ENCODE measurements at places on chromosomes 7 and 10.

DNA sequence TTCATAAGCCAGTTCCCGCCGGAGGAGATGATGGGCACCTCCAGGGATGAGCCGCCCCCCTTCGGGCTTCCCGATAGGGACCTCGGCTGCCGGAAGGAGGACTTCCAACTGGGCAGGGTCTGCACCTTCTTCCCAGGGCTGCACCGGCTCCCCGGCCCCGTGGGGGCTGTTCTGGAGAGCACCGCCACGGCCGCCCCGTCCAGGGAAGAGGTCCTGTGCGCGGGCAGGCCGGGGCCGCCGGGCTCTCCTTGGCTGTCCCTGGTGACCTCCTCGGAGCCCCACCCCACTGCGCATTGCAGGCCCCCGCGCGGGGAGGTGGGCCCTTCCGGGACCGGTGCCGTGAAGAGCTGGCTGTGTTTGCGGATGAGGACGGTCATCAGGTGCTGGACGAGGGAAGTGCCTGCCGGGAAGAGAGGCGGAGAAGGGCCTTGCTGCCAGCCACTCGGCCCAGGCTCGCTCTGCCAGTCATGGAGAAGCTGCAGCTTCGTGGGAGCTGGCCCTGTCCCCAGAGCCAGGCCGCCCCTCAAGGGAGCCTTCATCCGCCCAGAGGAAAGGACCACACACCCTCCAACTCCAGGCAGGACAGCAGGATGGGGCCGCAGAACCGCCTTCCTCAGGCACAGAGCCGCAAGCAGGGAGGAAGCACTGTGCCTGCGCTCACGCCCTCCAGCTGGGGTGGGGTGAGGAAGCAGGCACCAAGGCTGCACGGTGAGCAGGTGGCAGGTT is 144.4 kb downstream of the MAPK8 start:
- no peak for DNase-seq

GRCh38 chr10:11698691-11699549 is 43.3 kb upstream of the ECHDC3 start:
- DNase-seq, result no peak

GRCh38 chr7:94183289-94183749 is 179.2 kb upstream of the BET1 start:
- DNase-seq, result no peak

GRCh38 chr7:105643384-105643783 is 62.1 kb upstream of the EFCAB10 start:
- DNase-seq, result no peak

- DNase-seq, result no peak
Observed at GRCh38 chr10:34861293-34862021, 46.4 kb upstream of the PARD3 start.

- DNase-seq, result no peak
Observed at GRCh38 chr7:35261476-35262285, 7.8 kb upstream of the TBX20 start.

DNA sequence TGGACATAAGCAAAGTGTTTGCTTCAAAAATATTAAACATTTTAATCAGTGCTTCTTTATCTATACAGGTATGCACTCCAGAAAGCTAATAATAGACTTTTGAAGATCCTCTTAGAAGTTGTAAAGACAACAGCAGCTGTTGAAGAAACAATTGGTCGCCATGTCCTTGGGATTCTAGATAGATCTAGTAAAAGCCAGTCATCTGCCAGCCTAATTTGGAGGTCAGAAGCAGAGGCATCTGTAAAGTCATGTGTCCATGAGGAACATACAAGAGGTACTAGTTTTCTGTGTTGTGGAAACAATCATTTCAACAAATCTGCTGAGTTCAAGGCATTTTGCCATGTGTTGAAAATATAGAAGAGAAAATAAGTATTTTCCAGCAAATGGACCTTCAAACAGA is 89.3 kb downstream of the CYP51A1 start:
- DNase-seq, result no peak

- no peak for DNase-seq
Observed at GRCh38 chr7:102253973-102254370, 32.7 kb upstream of the SH2B2 start.

GRCh38 chr10:12594448-12594944 is 245.1 kb downstream of the CAMK1D start:
- DNase-seq, result no peak

- DNase-seq, result no peak
Observed at GRCh38 chr7:25235471-25235870, 7.2 kb upstream of the NPVF start.

- no peak for DNase-seq
Observed at GRCh38 chr7:41886262-41886900, 183.5 kb upstream of the INHBA start.

- no peak for DNase-seq
Observed at GRCh38 chr10:31708046-31708445, 220.6 kb downstream of the ARHGAP12 start.

GRCh38 chr7:105766421-105767073 is 109.9 kb downstream of the ATXN7L1 start:
- DNase-seq, result no peak

- DNase-seq, result no peak
Observed at GRCh38 chr7:103989785-103990767, 618 bp upstream of the RELN start.

DNA sequence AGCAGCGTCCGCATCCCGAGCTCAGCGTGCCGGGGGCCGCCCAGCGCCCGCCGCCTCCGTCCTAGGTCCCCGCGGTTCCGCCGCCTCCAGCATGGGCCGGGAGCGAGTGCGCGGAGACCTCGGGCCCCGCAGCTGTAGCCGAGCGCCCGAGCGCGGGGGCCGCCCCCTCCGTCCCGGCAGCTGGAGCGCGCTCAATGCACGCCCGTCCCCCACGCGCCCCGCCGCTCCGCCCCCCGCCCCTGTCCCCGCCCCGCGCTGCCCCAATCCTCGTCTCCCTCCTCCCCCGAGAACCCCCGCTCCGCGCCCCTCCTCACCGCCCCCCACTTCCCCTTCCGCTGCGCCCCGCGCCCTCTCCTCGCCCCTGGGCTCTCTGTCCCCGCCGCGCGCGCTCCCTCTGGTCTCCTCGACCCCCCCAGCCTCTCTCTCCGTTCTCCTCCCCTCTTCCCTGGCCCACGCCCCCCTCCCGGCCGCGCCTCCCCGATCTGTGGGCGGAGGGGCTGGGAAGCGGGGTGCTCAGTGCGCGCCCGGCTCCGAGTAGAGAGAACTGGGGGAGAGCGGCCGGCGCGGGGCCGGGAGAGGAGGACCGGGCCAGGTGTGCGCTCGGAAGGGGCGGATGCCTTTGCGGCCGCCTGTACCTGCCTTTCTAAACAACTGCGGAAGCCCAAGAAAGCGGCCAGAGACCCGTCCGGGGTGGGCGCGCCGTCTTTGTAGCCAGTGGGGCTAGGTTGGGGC is at the start of gene VIPR2:
Gene VIPR2 (minus strand): TSS at position 110 of the 732 bp plus-strand sequence. CDS start 96 bp downstream, at position 14.
- no peak for DNase-seq

DNA sequence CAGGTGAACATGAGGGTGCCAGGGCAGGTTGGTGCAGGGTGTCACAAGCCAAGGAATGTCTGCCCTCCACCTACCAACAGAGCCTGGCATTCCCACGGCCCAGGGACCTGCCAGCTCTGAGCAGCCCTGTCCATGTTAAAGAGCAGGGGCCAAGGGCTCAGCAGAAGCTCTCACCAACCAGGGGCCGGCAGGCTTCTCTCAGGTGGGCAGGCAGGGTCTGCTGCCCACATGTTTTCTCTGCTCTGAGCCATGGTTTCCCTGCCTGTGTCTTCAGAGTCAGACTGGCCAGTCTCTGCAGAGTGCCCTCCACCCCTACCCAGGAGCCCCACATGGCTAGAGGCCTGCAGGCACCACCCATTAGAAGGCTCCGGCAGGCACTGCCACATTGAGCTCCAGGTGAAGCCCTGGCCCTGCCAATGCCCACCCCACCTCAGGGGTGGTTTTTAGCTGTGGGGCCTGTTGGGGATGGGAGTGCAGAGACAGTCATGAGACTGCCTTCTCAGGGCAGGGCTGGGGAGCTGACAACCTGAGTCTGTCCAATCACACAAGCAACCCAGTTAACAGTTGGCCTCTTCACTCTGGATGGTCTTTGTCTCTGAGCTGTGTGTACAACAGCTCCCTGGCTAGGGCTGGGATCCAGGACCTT is 135.9 kb downstream of the ARHGAP22 start:
- DNase-seq, result no peak

GRCh38 chr7:7105800-7106582 is 76.4 kb upstream of the C1GALT1 start:
- DNase-seq, result no peak

- no peak for DNase-seq
Observed at GRCh38 chr10:58857251-58857805, 319.1 kb upstream of the PHYHIPL start.

DNA sequence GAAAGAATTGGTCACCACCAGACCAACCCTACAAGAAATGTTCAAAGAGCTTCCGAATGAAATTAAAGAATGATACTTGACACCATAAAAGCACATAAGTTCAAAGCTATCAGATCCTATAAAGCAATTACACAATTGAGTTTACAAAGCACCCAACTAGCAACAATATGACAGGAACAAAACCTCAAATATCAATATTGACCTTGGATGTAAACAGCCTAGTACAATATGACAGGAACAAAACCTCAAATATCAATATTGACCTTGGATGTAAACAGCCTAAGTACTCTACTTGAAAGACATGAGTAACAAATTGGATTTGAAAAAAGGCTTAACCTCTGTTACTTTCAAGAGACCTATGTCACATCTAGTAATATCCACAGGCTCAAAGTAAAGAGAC is 1201.4 kb downstream of the XPNPEP1 start:
- DNase-seq, result no peak

- DNase-seq, result no peak
Observed at GRCh38 chr10:46254467-46254866, 32.3 kb upstream of the ANTXRL start.

DNA sequence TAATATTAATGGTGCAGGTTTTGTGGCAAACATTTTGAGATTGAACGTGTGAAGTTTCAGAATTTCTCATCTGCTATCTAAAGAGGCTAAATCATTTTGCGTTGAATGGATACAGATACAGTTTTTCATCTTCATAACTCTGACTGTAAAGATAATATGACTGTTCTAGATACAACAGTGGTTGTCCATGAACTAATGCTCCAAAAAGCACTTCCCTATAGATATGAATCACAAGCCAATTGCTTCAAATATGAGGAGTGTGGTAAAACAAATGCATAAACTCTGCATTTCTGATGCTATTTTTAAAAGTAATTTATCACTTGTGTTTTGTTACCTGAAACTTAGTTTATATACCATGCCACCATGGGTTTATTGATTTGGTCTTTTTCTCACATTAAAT is 750.1 kb downstream of the MAGI2 start:
- DNase-seq, result no peak

DNA sequence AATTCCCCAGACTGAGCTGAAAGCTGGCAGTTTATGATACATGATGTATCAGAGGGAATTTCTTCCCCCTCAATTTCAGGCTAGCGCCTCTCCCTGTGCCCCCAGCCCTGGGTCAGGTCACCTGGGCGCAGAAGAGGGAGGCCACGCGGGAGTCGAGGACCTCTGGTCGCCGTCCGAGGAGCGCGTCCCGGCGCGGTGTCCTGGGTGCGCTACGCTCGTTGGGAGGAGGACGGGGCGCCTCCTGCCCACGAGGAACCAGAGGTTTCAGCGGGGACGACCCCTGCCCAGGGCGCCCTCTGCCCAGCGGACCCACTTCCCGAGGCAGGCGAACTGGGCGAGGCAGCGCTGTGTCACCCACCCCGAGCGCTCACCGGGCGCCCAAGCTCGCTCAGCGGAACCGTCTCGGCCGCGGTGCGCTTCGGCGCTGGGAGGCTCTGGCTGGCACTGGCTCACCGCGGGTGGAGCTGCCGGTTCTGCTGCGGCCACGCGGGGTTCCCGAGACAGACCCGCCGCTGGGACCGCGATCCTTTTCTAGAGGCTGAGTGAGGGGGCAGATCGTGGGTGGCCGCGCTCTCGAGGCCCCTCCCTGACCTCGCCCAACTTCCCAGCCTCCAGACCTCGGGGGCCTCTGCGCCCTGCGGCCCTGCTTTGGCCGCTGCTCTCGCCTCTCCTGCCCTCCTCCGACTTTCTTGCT is at the start of gene FAM237B:
Gene FAM237B (minus strand): TSS at position 504 of the 694 bp plus-strand sequence. CDS start 1,556 bp downstream, outside the sequence.
- DNase-seq, result no peak

- DNase-seq, result no peak
Observed at GRCh38 chr10:132642732-132643008, 105.1 kb downstream of the INPP5A start.

DNA sequence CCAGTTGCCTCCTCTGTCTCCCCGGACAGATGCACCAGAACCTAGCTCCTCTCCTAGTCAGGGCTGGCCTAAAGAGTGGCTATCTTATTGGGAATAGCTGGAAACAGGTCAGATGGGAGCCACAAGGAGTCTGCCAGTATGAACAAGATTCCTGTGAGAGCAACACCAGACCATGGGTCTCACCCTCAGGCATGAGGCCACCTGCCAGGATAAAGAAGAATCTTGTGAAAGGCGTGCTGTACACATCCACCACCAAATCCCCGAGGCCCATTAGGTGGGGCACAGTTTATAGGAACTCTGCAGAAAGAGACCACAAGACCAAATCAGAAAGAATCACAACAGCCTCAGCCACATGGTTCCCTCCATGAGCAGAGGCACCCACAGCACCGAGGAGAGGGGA is 325.9 kb downstream of the TNS3 start:
- DNase-seq, result no peak

DNA sequence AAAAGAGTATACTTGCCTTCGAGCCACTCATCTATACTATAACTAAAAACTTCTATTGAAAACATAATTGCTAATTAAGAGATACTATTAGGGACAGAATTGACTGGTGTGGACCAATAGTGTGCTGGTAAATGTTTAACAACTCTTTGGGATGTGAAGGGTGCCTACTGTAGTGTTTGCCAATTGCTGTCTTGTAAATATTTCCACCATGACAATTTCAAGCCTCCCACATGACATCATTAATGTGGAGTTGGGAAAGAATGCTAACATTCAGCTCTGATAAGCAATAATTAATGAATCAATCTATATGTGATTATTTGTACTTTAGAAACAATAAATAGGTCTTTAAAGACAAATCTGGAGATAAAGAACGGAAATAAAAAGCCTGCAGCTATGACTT is 136.8 kb downstream of the DGKB start:
- DNase-seq, result no peak

- DNase-seq, result no peak
Observed at GRCh38 chr7:108120196-108120595, 10.0 kb downstream of the LAMB4 start.

DNA sequence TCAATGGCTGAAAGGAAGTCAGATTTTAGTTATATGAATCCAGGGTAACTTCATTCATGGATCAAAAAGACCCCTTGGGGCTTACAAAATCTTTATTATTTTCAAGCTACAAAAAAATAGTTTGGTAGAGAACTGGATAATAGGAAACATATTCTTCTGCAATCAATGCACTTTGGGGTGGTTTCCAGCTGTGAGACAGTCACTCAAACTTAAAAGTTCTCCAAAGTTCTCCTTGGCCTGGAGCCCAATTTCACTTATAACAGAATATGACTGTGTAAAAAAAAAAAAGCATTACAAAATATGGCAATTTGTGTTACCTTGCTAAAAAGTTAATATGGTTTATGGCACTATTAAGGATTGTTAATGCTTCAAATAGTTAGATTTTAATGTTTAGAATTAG is 255.5 kb downstream of the AGMO start:
- no peak for DNase-seq

- DNase-seq, result no peak
Observed at GRCh38 chr7:13641714-13642113, 347.8 kb downstream of the ETV1 start.

Data from putamen (tissue), 1 donor.